MCF 10A (cell line): ENCODE measurements at places on chromosomes 7 and 10. TPM values are rescaled to one million over a fixed set of nuclear protein-coding genes. Genes with fewer than 3 reads are reported as not detected.

MSMB gene
- total RNA-seq, result not detected in 2 replicates

NODAL gene
- not detected in 2 replicates for total RNA-seq

IQUB gene
- total RNA-seq, result 0.16 and 0.17 TPM in 2 replicates

SORBS1 gene
- total RNA-seq, result 0.61 and 1.0 TPM in 2 replicates

PILRA gene
- 0.65 and 1.6 TPM in 2 replicates for total RNA-seq

BHLHA15 gene
- total RNA-seq, result 3.2 and 6.0 TPM in 2 replicates

RARRES2 gene
- not detected in 2 replicates for total RNA-seq

CYP2C19 gene
- not detected in 2 replicates for total RNA-seq

PRKG1 gene
- 0.09 and 0.10 TPM in 2 replicates for total RNA-seq

CPEB3 gene
- total RNA-seq, result 2.8 and 4.2 TPM in 2 replicates

PRPF18 gene
- total RNA-seq, result 27.8 and 31.6 TPM in 2 replicates

MBL2 gene
- total RNA-seq, result not detected in 2 replicates

ITPRID1 gene
- total RNA-seq, result not detected in 2 replicates

PRLHR gene
- total RNA-seq, result not detected in 2 replicates

TMEM213 gene
- not detected in 2 replicates for total RNA-seq

ARID5B gene
- total RNA-seq, result 10.9 and 12.2 TPM in 2 replicates

NPC1L1 gene
- total RNA-seq, result 0.07 TPM in 1 of 2 replicates, not detected in the other

GBX1 gene
- total RNA-seq, result not detected in 2 replicates

UCN3 gene
- total RNA-seq, result not detected in 2 replicates

GRM3 gene
- not detected in 2 replicates for total RNA-seq

DENND10 gene
- total RNA-seq, result 27.2 and 35.3 TPM in 2 replicates

ACSL5 gene
- total RNA-seq, result 0.12 and 0.68 TPM in 2 replicates

CFAP43 gene
- 0.25 and 0.42 TPM in 2 replicates for total RNA-seq

C7orf57 gene
- total RNA-seq, result 0.37 and 0.52 TPM in 2 replicates
